Activated gamma-delta T cell treated with Interleukin-2 at 50 U/mL for 16 hours (primary cell): ENCODE measurements at places on chromosomes 13 and 19.

DNA sequence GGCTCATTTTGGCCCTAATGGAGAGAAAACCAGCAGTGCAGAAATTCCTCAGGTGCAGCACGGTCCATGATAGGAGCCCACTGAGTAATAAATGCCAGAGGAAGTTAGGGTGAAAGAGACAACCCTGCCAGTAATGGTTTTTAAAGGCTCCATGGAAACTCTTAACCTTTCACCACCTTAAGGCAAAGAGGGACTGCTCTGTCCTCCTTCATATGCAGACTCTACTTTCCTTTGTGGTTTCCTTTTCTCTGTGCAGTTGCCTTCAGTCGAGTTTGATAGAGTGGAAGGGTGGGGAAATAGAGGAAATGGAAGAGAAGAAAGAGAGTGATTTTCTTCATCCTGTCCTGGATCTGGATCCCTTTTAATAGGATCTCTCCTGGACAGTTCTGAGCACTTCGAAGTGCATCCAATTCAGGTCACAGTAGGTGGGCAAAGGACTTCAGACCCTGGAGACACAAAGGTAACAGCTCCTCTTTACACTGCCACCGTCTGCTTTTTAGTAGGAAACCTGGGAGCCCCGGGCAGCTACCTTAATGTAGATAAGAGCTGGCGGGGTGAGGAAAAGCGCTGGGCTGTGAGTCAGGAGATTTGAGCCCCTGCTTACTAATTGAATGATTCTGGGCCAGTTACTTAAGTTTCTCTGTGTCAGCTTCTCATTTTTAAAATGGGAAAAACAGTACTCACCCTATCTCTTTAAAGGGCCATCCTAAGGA is 294.8 kb downstream of the KCNRG start:
- no peak for DNase-seq

GRCh38 chr13:114147803-114148520 is 15.5 kb upstream of the RASA3 start:
- no peak for DNase-seq

DNA sequence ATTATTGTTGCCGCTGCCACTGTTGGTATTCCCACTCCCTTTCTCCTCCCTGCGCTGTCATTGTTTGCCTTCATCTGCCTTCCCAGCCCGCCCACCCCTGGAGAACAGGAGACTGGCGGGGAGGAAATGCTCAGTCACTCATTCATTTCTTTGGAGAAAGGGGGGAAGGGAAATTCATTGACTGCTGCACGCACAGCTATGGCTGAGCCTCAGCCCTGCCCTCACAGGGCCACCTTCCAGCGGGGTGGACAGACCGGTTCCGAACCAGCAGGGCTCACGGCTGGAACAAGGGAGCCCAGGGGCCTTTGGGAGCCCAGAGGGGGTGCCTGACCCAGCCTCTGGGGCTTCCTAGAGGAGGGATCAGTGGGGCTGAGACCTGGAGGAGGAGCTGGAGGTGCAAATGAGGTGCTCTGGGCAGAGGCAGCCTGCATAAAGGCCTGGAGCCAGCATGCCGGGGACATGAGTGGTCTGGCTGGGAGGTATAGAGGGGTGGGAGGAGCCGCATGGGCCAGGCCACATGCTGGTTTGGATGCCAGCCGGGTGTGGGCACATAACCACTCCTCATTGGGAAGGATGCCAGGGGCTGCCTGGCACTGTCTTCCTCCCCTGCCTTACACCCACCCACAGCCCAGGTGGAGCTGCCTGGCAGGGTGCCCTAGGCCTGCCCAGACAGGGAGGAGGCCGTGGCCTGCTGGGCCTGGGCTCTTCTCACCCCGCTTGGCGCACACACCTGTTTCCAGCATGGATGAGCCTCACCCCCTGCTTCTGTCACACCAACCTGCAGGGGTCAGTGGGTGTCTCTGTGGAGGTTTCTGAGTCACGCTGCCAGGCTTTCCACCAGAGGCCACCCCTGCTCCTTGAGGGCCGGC is 26.8 kb downstream of the PPP5C start:
- no peak for DNase-seq

- DNase-seq = no peak
Measured at GRCh38 chr19:17965370-17966128, 1.4 kb upstream of the KCNN1 start.

- no peak for DNase-seq
Measured at GRCh38 chr19:9673912-9674662, 813 bp downstream of the ZNF562 start.

GRCh38 chr13:57018915-57019314 is 121.8 kb upstream of the PRR20A start:
- DNase-seq = no peak

GRCh38 chr19:28715157-28715556 is 497.8 kb downstream of the UQCRFS1 start:
- no peak for DNase-seq

DNA sequence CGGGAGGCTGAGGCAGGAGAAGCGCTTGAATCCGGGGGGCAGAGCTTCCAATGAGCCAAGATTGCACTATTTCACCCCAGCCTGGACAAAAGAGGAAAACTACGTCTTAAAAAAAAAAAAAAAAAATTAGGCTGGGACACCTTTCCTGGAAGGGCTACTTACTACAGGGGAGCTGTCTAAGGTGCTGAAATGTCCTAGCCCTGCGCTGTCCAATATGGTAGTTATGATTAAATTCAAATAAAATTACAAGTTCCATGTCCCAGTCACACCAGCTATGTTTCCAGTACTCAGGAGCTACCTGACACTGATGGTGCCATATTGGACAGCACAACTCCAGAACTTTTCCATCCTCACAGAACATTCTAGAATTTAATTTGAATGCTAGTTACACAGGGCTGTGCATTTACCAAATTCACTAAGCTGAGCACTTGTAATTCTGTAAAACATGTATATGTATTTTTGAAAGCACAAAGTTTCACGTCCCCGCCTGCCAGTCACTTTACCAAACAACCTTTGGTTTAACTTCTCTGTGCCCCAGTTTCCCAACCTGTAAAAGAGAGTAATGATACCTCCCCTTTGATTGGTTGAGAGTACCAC is 9.2 kb upstream of the ZSCAN22 start:
- DNase-seq = no peak

DNA sequence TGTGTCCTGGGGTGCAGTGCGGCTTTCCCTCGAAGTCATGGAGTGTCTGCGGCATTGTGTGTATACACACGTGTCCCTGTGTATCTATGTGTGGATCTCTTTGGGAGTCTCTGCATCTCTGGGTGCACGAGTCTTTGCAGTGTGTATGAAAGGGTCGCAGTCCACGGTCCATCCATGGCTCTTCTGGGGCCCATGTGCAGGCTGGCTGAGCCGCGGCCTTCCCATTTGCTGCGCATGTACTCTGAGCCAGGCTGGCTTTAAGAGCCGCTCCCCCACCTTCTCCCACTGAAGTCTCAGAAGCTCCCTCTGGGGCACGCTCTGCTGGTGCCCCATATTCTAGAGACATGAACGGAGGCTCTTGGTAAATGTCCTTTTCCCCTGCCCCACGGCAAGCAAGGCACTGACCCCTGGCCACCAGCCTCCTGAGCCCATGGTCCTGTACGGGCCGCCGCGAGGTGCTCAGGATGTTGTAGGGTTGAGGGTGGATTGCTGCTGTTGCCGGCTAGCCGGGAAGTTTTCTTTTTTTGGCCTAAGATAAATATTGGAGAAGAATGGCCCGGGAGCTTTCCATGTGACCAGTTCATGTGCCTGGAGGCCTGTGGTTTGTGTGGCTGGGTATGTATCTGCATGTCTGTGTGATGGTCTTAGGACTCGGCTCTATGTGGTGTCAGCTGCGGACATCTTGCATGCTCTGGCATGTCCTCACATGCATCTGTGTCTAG is 31.9 kb downstream of the PAK4 start:
- DNase-seq = no peak

DNA sequence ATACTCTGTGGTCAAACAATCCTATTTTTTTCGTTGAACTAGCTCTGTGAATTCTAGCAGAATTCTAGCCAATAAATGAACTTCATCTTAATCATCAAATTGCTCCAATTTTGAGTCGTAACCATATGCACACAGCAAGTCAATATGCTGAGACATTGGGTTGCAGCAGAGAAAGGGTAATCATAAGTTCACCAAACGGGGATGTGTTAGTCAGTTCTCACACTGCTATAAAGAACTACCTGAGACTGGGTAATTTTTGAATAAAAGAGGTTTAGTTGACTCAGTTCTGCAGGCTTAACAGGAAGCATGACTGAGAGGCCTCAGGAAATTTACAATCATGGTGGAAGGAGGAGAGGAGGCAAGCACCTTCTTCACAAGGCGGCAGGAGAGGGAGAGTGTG is 67.7 kb upstream of the ABCC4 start:
- no peak for DNase-seq

- DNase-seq = no peak
Measured at GRCh38 chr13:110854866-110855265, 60.0 kb downstream of the ANKRD10 start.

DNA sequence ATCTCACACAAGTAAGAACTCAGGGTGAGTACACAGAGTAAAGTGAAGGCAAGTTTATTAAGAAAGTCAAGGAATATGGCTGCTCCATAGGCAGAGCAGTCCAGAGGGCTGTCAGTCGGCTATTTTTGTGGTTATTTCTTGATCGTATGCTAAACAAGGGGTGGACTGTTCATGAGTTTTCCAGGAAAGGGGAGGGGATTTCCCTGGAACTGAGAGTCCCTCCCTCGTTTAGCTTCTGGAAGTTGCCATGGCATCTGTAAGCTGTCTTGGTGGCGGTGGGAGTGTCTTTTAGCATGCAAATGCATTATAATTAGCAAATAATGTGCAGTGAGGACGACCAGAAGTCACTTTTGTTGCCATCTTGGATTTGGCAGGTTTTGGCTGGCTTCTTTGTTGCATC is 5.8 kb upstream of the VSTM1 start:
- no peak for DNase-seq

DNA sequence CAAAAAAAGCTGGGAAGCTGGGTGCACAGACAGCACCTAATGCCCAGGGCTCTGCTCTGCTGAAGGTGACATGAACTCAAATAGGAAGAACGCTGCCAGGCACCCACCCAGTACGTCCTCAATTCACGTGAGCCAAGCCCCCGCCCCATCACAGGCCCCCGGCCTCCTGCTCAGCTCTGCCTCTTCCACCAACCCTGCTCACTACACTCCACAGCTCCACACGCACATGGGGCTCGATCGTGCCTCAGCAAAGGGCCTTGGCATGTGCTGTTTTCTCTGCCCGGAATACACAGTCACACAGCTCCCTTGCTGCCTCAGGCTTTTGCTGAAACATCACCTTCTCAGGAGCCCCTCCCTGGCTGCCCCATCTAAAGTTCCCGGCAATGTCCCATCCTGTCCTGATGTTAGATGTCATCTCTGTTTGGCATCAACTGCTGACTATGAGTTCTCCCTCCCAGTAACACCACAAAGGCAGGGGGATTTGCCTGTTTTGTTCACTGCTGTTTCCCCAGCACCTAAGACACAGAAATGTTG is 2.3 kb downstream of the ATP13A1 start:
- no peak for DNase-seq

GRCh38 chr19:8449830-8450229 is 5.1 kb downstream of the HNRNPM start:
- DNase-seq = no peak

DNA sequence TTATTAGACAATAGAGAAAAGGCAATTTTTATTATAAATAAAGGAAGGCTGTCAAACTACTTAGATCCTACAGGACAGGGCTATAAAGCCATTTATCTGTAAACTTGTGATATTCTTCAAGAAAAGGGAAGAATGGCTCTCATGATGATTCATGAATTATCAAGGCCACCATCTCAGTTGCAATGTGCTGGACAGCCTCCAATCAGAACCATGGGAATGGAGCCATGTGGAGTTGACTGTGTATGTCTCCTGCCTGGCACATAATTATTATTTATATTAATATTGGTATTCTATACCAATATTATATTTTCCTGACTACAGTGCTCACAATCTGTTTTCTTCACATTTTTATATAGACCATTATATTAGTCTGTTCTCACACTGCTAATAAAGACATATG is 560.5 kb upstream of the MIR17HG start:
- no peak for DNase-seq

GRCh38 chr19:33715462-33715861 is 81.2 kb upstream of the KCTD15 start:
- no peak for DNase-seq

GRCh38 chr13:84086847-84087162 is 204.5 kb upstream of the SLITRK1 start:
- no peak for DNase-seq

GRCh38 chr19:2967972-2968371 is 9.4 kb upstream of the TLE6 start:
- DNase-seq = no peak

GRCh38 chr19:23512151-23512925 is 117.1 kb upstream of the ZNF91 start:
- no peak for DNase-seq

DNA sequence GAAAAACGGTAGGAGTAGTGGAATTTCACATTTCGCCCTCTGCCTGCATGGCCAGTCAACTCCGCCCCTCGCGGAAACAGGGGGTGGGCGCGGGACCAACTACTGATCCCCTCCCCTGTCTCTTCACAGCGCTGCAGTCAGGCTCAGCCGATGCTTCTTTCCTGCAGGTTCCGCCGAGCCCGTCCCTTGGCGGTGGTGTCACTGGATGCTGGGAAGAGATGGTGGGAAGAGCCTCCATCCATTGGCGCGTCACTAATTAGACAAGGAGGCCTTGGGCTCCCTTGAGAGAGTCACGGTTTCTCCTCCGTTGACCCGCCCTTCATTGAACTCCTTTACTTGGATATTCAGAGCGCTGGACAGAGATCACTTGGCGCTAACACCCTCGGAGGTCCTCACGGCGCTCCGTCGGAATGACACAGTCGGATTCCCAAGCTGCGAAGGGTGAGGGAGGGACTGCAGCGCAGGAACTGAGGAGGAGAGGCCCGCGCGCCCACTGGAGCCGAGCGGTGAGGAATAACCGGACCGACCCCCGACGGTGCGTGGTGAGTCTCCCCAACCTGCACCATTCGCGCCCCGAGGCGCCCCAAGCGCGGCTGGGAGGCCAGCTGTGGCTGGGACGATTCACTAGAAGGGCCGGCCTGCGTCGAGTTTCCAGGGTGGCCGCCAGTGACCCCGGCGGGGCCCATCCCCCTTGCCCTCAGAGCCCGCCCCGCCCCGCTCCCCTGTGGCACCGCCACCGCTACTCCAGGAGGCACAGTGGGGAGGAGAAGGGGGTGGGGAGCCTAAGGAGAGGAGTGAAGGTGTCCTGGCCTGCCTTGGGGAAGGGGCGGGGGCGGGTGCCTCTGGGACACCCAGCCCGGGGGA is 11.2 kb upstream of the CEACAM21 start:
- DNase-seq = no peak

DNA sequence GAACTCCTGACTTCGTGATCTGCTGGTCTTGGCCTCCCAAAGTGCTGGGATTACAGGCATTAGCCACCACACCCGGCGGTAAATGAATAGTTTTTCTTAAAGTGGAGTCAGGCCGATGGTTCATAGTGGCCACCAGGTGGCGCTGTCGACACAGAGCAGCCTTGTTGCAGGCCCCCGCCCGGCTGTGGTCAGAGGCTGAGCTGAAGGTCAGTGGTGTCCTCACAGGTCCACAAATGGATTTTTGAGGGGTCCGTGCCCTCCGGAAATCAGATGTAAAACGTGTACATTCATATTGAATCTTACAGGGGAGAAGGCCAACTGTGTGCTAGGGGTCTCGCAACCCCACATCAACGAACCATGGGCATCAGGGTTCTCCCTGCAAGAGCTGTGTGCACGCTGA is 13.4 kb upstream of the WDR18 start:
- no peak for DNase-seq
